SK-N-SH (cell line): ENCODE measurements at places on chromosomes 4 and X. TPM values are rescaled to one million over a fixed set of nuclear protein-coding genes. Genes with fewer than 3 reads are reported as not detected.

DNA sequence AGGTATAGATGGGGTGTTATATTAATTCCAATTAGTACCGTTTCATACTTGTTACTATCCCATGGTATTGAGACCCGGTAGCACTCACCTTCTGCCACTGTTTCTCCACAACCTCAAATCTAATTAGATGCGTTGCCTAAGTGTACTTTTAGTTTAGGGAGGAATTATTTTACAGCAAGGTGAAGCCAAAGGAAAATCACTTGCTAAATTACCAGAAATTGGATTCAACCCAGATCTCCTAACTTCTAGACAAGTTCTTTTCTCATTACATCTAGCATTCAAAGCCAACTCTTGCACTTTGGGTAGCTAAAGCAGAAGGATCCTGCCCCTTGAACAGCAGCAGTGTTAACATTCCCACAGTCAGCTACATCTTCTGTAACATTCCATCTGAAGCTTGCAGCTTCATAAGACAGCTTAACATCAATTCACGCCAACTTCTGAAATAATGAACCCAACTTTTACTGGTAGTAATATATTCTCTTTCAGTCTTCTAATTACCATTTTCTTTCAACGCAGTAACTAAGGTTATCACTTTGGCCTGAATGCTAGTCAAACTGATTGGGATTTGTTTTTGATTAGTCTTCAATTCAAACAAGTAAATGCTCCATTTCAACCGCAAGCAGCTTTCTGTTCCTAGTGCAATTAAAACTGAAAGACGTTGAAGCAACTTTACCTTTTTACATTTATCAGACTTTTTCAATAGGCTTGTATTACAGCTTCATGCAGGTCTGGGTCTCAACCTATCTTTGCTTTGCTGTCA, 934 bp upstream of the SEC31A start:
- peak overlapping the region; percentile 94 for H3K4me3 ChIP-seq
- peaks cover 37% of the 10 kb centered on the region for H3K36me3 ChIP-seq
- H3K4me1 ChIP-seq: peaks cover 2% of the 10 kb centered on the region; the same call in 1 of the 2 replicates

DNA sequence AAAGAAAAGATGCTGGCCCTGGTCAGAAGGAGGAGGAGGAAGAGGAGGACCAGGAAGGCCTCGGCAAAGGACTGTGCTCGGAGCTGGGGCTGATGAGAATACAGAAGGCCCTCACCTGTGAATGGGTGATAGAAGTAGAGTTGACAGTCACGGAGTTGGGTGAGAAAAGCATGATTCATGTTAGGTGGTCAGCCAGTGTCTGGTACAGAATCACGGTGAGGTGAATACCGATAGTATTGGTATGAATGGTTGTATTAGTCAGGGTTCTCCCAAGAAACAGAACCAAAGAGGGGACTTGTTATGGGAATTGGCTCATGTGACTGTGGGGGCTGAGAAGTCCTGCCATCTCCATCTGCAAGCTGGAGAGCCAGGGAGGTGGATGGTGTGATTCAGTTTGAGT, 32.5 kb upstream of the FAM156A start:
- no peak overlapping the region for H3K27ac ChIP-seq
- no peaks in the 10 kb centered on the region for H3K4me1 ChIP-seq
- H3K4me3 ChIP-seq: no peak overlapping the region
- H3K36me3 ChIP-seq: no peaks in the 10 kb centered on the region

DNA sequence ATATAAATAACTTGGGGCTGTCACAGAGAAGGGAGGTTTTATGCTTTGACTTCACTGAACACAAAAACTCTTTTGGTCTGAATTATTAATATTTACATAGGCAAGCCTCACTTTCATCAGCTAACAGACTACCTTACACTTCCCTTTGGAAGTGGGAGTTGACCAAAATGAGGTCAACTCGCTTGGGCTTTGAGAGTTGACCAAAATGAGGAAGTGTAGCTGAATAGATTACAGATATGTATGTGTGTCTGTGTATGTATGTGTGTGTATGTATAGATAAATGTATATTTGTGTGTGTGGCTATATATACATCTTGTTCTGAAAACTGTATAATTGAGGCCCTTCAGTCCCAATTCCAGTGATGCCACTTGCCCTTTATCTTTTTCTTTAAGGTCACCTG, 113.3 kb upstream of the IL13RA1 start:
- H3K27ac ChIP-seq: no peak overlapping the region
- H3K4me1 ChIP-seq: no peaks in the 10 kb centered on the region
- H3K36me3 ChIP-seq: peaks cover 4% of the 10 kb centered on the region
- no peak for DNase-seq

- no peaks in the 10 kb centered on the region for H3K36me3 ChIP-seq
- no peaks in the 10 kb centered on the region for H3K27me3 ChIP-seq
These were observed 324.0 kb downstream of the ARHGAP10 start for GRCh38 chr4:148055844-148056243.

- H3K36me3 ChIP-seq: no peaks in the 10 kb centered on the region
- H3K27me3 ChIP-seq: no peaks in the 10 kb centered on the region
- H3K4me1 ChIP-seq: no peaks in the 10 kb centered on the region
These were observed 137.0 kb downstream of the CPZ start for GRCh38 chr4:8729408-8730149.

GRCh38 chrX:45771114-45771513, 570.4 kb upstream of the DIPK2B start:
- no peaks in the 10 kb centered on the region; the same call in none of the 2 replicates for H3K4me1 ChIP-seq
- no peaks in the 10 kb centered on the region for H3K27me3 ChIP-seq
- H3K4me3 ChIP-seq: peak overlapping the region; percentile 61; the same call in 1 of the 2 replicates
- DNase-seq: no peak
- H3K36me3 ChIP-seq: peaks cover 31% of the 10 kb centered on the region; the same call in 1 of the 2 replicates

- no peaks in the 10 kb centered on the region for H3K36me3 ChIP-seq
- H3K4me1 ChIP-seq: no peaks in the 10 kb centered on the region
- no peaks in the 10 kb centered on the region for H3K27me3 ChIP-seq
- peak overlapping the region; percentile 34; the same call in 1 of the 2 replicates for H3K27ac ChIP-seq
These were observed 195.7 kb downstream of the GASK1B start for GRCh38 chr4:157977086-157977485.

DNA sequence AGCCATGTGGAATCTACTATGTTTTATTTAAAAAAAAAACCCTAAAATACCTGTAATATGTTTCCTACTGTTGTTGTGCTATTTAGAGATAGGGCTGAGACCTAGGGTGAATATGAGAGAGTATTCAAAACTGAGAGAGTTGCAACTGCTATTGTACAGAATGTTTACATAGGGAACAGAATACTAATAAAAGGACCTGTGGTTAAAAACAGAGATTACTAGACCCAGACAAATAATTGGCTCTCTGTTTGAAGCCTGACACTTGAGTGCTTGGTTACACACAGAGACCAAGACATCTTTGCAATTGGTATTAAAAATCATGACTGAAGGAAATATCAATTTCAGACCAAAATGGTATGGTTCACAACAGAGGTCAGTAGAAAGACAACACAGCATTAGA, 278.9 kb upstream of the GIMD1 start:
- H3K27ac ChIP-seq: no peak overlapping the region
- no peaks in the 10 kb centered on the region for H3K4me1 ChIP-seq

- no peak overlapping the region for H3K27ac ChIP-seq
- H3K27me3 ChIP-seq: no peaks in the 10 kb centered on the region
- peaks cover 7% of the 10 kb centered on the region for H3K4me1 ChIP-seq
- H3K36me3 ChIP-seq: no peaks in the 10 kb centered on the region
These were observed 498.0 kb downstream of the STPG2 start for GRCh38 chr4:97645071-97645821.

GRCh38 chr4:53963781-53964180, 100.6 kb downstream of the CHIC2 start:
- H3K4me3 ChIP-seq: no peak overlapping the region
- peak overlapping the region; percentile 65; the same call in 1 of the 2 replicates for H3K27ac ChIP-seq
- no peak for DNase-seq
- no peaks in the 10 kb centered on the region for H3K27me3 ChIP-seq

DNA sequence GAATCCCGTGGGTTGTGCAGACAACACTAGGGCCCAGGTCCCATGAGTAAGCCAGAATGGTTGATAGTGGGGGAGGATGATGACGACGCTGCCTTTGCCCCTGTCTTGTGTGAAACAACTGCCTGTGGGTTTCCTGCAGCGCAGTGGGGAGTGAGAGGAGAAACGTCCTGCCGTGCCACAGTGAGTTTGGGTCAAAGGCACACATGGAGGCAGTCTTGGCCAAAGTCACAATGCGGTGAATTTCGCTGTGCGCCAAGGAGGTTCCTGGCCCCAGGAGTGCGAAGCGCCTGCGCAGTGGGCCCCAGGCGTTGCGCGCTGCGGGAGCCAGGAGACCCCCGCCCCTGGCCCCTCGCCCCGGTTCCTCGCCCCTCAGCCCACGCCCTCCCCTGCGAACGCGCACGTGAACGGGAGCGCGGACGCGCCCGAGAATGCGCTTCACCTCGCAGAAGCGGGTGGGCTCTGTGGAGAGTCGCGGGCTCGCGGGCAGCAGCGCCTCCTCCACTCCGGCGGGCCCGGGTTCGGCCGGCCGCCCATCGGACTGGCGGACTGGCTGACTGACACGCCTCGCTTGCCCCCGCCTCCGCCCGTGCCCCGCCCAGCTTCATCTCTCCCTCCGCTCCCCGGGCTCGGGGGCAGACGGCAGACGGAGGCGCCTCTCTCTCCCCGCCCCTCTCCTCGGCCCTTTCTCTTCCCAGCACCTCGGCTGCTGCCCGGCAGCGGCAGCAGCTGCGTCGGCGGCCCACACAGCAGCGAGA, at the start of gene NUDT10:
TSS of gene NUDT10 (plus strand) at position 635 of the 755 bp plus-strand sequence. CDS start 144 bp downstream, outside the sequence.
- H3K27me3 ChIP-seq: peaks cover 20% of the 10 kb centered on the region
- peak; percentile 81 for DNase-seq
- no peaks in the 10 kb centered on the region; the same call in 1 of the 2 replicates for H3K4me1 ChIP-seq
- peak within 1 kb of the TSS; percentile 45 for H3K4me3 ChIP-seq

- peaks cover 11% of the 10 kb centered on the region for H3K36me3 ChIP-seq
- no peaks in the 10 kb centered on the region for H3K27me3 ChIP-seq
- no peak overlapping the region for H3K4me3 ChIP-seq
- no peak for DNase-seq
- H3K4me1 ChIP-seq: no peaks in the 10 kb centered on the region
These were observed 162.1 kb downstream of the KDM6A start for GRCh38 chrX:45035071-45035470.

GRCh38 chr4:126752702-126753101, 880.1 kb upstream of the INTU start:
- no peaks in the 10 kb centered on the region for H3K4me1 ChIP-seq
- H3K4me3 ChIP-seq: no peak overlapping the region
- no peaks in the 10 kb centered on the region for H3K36me3 ChIP-seq
- no peak for DNase-seq
- H3K27me3 ChIP-seq: no peaks in the 10 kb centered on the region

GRCh38 chr4:39936565-39937418, 40.9 kb downstream of the PDS5A start:
- H3K27ac ChIP-seq: no peak overlapping the region
- DNase-seq: no peak
- H3K27me3 ChIP-seq: no peaks in the 10 kb centered on the region
- H3K36me3 ChIP-seq: peaks cover 11% of the 10 kb centered on the region
- peaks cover 12% of the 10 kb centered on the region; the same call in 1 of the 2 replicates for H3K4me1 ChIP-seq

GRCh38 chr4:67083496-67083895, 461.8 kb downstream of the CENPC start:
- H3K27ac ChIP-seq: no peak overlapping the region
- H3K4me3 ChIP-seq: no peak overlapping the region
- no peaks in the 10 kb centered on the region for H3K27me3 ChIP-seq
- no peaks in the 10 kb centered on the region for H3K4me1 ChIP-seq
- no peaks in the 10 kb centered on the region for H3K36me3 ChIP-seq

DNA sequence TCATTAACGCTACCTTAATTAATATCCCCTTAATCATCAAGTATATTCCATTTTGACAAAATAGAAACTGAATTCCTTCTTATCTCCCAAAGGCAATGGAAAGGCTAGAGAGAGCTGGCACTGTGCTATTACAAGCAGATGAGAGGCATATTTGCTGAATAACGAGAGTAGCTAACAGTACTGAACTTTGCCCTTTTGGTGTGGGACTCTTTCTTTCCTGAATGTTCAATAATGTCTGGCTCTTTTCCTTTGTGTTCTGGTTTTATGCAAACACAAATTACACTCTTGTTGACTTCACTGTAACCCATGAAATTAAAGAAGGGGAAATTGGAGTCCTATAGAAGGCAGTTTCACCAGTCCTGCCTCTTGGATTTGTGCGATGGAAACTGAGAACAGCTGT, 63.5 kb downstream of the SHROOM3 start:
- H3K36me3 ChIP-seq: no peaks in the 10 kb centered on the region
- H3K4me3 ChIP-seq: no peak overlapping the region
- H3K27me3 ChIP-seq: peaks cover 5% of the 10 kb centered on the region; the same call in 1 of the 2 replicates
- no peaks in the 10 kb centered on the region for H3K4me1 ChIP-seq
- no peak overlapping the region for H3K27ac ChIP-seq
- DNase-seq: no peak

- H3K27me3 ChIP-seq: no peaks in the 10 kb centered on the region
- H3K4me3 ChIP-seq: no peak overlapping the region
- no peaks in the 10 kb centered on the region for H3K36me3 ChIP-seq
- H3K27ac ChIP-seq: no peak overlapping the region
These were observed 613.8 kb upstream of the TECRL start for GRCh38 chr4:65023081-65023480.

GRCh38 chrX:154040307-154040756, 20.6 kb upstream of the IRAK1 start:
- no peak overlapping the region for H3K27ac ChIP-seq
- H3K36me3 ChIP-seq: no peaks in the 10 kb centered on the region
- H3K27me3 ChIP-seq: no peaks in the 10 kb centered on the region; the same call in 1 of the 2 replicates
- H3K4me1 ChIP-seq: peaks cover 8% of the 10 kb centered on the region; the same call in 1 of the 2 replicates

- H3K4me1 ChIP-seq: no peaks in the 10 kb centered on the region
- H3K4me3 ChIP-seq: no peak overlapping the region
- no peak overlapping the region for H3K27ac ChIP-seq
- no peaks in the 10 kb centered on the region for H3K27me3 ChIP-seq
These were observed 120.8 kb downstream of the ADAMTS3 start for GRCh38 chr4:72448231-72448630.

GRCh38 chr4:153940916-153941315, 152.0 kb upstream of the SFRP2 start:
- no peak overlapping the region for H3K4me3 ChIP-seq
- DNase-seq: no peak
- no peak overlapping the region for H3K27ac ChIP-seq
- no peaks in the 10 kb centered on the region for H3K36me3 ChIP-seq
- no peaks in the 10 kb centered on the region for H3K27me3 ChIP-seq

FREM3 gene
- 0.02 and 0.03 TPM in 2 replicates for polyA plus RNA-seq

RBMXL3 gene
- not detected in 2 replicates for polyA plus RNA-seq

DAPP1 gene
- polyA plus RNA-seq: not detected in 2 replicates

CXCL3 gene
- 0.31 and 0.34 TPM in 2 replicates for polyA plus RNA-seq

SHROOM4 gene
- polyA plus RNA-seq: 0.31 and 0.45 TPM in 2 replicates

F8A2 gene
- not detected in 2 replicates for polyA plus RNA-seq

LONRF3 gene
- 0.07 and 0.11 TPM in 2 replicates for polyA plus RNA-seq

NXF2 gene
- not detected in 2 replicates for polyA plus RNA-seq

HELQ gene
- polyA plus RNA-seq: 7.2 and 8.1 TPM in 2 replicates

MTMR8 gene
- 0.21 and 0.35 TPM in 2 replicates for polyA plus RNA-seq

TKTL2 gene
- not detected in 2 replicates for polyA plus RNA-seq

LRRC66 gene
- 0.07 and 0.08 TPM in 2 replicates for polyA plus RNA-seq

UGT2A1 gene
- polyA plus RNA-seq: 0.10 and 0.19 TPM in 2 replicates
